ENCODE measurements at places on chromosomes 2 and 18. TPM values are rescaled to one million over a fixed set of nuclear protein-coding genes. Genes with fewer than 3 reads are reported as not detected.

TPGS2 gene
- total RNA-seq = 117 TPM

STPG4 gene
- total RNA-seq = 0.15 TPM

ZC3H8 gene
- 10.4 TPM for total RNA-seq

TMEM178A gene
- total RNA-seq = 7.4 TPM

DNA sequence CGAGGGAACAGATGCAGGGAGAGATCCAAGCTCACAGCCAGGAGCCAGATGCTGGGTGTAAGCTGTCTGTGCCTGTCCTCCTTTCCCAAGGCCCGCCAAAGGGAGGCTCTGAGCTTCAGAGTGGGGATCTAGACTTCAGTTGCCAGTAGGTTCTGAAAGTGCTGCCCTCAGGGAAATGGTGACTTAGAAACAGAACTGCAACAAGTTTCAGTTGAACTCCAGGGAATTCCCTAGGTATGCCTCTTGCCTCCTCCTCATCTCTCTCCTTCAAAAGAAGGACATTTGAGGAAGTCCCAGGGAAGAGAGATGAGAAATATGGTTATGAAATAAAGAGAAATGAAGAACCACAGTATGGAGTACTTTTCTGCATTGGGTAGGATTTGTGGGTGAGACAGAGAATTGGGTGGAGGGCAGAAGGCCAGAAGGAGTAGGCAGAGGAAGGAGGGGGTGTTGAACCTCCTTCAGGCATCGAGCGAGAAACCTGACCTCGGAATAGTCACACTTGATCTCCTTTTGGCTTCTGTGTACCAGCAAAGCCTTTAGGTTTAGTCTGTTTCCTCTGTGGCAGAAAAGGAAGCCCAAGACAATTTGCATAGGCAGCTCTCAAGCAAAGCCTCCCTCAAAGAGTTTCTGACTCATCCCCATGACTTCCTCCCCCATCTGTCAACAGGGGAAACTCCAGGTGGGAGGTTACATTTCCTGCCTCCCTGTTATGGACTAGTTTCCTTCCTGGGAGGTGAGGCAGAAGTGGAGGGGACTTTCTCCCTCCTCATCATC, 45.7 kb downstream of the QPCT start:
- no peaks in the 10 kb centered on the region for H3K36me3 ChIP-seq
- no peaks in the 10 kb centered on the region for H3K27me3 ChIP-seq
- DNase-seq = peak; percentile 87
- peaks cover 28% of the 10 kb centered on the region for H3K4me1 ChIP-seq
- no peak overlapping the region for H3K27ac ChIP-seq
- peak overlapping the region; percentile 35 for H3K4me3 ChIP-seq
